ENCODE measurements at places on chromosomes 12 and 14.

GRCh38 chr14:35532783-35533356 lies 1.1 kb upstream of the INSM2 start:
- no peak for DNase-seq

- no peak for DNase-seq
These were observed 728.7 kb upstream of the TMEM132C start for GRCh38 chr12:127538316-127538715.

DNA sequence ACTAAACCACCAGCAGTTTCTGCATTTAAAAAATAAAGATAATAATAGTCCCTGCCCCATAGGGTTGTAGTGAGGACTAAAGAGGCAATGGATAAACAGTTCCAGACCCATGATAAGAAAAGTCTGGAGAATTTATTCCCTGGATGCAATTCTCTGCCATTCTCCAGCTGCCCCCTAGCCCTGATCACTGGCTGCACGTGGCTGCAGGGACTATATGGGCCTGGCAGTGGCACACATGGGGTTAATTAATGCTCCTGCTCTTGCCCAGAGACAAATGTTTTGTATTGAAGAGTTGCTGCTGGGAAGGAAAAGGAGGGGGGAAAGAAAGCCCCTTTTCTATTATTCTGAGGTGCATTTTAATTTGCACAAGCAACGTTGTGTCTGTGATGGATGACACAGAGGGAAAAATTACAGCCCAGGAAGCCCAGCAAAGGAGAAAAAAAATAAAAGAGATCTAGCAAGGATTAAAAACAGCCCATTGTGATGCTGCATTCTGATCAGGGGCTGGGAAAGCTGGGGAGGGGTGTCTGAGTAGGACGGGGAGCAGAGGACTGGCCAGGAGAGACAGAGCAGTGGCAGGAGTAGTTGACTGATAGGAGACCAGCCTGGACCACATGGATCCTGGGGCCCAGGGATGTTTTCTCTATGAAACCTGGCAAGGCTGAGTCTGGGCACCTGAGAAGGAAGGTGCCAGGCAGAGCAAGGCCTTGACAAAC lies 149.3 kb downstream of the ESRRB start:
- DNase-seq = no peak

GRCh38 chr12:67925077-67925476 lies 64.2 kb upstream of the IFNG-AS1 start:
- DNase-seq = no peak

DNA sequence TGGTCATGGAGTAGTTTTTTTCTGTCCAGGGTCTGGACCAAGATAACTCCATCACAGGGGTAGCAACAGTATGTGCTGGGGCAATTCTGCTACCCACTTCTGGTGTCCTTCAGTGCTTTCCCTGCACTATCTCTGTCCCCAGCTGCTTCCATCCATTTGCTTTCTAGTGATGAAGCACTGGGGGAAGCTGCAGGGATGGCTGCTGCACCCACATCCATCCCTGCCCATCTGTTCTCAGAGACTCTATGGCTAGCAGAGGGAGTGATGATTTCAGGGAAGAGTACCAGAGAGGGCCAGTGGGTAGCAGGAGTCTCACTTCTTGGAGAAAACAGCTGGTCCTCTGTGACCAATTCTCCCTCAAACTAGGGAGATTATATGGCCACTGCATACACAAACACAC lies 44.1 kb downstream of the ETV6 start:
- DNase-seq = no peak

- DNase-seq = no peak
These were observed 19.6 kb downstream of the APOBEC1 start for GRCh38 chr12:7646178-7646475.

DNA sequence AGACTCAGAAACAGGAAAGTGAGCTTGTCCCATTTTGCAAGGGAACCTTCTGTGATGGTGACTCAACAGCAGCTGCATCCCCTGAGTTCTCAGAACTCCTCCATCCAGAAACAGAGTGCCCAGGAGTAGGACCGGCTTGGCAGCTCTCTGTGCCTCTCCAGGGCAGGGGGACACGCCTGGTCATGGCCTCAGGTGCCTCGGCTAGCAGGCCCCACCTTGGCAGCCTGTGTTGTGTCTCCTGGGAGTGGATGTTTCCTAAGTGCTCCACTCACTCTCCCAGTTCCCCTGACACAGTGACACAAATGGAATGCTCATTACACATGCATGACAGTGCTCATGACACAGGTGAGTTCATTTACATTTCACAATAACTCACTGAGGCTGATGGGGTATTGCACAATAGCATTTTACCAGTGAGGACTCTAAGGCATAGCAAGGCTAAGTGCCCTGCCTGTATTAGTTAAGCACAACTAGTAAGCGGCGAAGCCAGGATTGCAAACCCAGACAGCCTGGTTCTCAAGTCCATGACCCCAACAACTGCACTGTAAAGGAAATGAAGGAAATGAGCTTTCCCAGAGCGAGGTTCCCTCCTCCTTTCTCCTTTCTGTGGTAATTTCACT lies 47.4 kb downstream of the CALM1 start:
- DNase-seq = no peak

DNA sequence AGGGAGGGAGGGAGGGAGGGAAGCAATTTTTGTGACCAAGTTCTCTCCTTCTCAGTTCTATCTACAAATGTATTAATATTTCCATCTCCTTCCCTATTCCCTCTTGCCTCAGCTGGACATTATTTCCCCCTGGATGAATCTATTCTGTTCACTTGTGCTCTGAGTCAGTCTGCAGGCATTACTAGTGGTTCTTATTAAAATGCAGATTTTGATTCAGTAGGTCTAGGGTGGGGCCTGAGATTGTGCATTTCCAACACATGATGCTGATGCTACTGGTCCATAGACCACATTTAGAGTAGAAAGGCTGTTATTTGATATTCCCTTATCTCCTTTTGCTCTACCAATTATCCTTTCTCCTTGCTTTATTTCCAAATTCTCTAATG lies 40.1 kb upstream of the YAF2 start:
- no peak for DNase-seq
